Fibroblast of pulmonary artery (primary cell): ENCODE measurements at places on chromosomes 6 and 20.
A peak's percentile ranks its signal among the peaks of the same experiment; 100 is the strongest.

DNA sequence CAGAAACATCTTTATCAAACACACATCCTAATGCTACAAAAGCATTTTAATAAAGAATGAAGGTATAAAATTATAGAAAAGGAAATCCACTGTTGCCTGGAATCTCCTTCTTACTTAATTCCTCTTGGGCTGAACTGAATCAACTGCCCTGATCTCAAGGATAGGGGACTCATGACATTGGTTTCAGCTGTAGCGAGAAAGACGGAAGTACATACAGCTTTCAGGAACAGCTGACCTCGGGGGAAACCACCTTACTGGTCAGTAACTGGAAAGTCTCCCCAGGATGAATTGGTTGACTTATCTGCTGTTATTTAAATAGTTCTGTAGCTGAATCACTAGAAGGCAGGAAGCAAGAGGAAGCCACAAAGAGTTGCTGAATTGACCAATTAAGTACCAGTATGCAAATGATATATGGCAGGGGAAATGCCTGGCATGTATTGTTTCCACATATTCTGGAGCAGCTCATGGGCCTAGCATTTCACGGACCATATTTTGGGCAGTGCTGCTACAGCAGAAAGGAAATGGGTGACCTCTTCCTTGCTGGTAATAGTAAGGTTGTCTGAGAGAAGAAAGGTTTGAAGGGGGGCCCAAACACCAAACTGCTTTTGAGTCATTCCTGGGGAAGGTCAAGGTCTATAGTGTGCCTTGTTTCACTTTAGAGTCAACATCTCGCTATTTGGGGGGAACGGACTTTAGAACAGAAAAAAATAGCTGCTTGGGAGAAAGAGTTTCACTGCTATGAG, 43.7 kb upstream of the MAP7 start:
- peak; percentile 99 for DNase-seq

- DNase-seq, result peak; percentile 50
These were observed 133.5 kb downstream of the SCML4 start for GRCh38 chr6:107690643-107691061.

GRCh38 chr6:73798592-73798991, 102.6 kb downstream of the CD109 start:
- peak; percentile 92 for DNase-seq

DNA sequence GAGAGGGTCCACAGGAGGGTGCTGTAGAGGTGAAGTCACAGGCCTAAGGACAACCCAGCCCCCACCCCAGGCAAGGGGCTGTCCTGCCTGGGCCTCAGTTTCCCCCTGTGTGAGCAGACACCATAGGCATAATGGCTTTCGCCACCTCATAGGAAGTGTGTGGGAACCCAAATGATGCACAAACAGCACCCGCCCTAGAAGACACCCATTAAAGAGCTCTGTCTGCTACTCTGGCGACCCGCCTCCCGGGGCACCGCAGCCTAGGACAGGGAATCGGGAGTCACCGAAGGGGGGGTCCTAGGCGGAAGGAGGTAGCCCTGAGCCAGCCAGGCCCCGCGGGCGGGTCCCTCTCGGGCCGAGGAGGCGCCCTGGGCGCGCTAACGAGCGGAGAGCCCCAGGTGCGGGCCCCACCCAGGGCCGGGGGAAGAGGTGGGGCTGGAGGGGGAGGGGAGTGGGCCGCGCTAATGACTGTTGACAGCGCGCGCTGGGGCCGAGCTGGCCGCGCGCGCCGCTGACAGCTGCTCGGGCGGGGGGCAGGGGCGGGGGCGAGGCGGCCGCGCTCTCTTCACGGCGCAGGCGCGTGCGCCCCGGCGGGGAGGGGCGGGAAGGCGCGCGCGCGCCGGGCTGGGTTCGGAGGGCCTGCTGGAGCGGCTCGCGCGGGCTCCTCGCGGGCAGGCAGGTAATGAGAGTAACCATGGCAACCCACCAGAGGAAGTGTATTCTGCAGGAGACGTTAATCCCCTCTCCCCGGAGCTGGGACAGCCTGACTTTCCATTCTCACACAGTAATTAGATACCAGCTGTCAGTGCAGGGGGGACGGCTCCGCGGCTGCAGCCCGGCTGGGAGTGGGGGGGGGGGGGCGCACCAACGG, 48.9 kb downstream of the NOL4L start:
- DNase-seq, result no peak

GRCh38 chr6:3125815-3126214, 7.3 kb downstream of the BPHL start:
- no peak for DNase-seq

GRCh38 chr6:128144320-128144719, 243.5 kb upstream of the THEMIS start:
- DNase-seq, result no peak

DNA sequence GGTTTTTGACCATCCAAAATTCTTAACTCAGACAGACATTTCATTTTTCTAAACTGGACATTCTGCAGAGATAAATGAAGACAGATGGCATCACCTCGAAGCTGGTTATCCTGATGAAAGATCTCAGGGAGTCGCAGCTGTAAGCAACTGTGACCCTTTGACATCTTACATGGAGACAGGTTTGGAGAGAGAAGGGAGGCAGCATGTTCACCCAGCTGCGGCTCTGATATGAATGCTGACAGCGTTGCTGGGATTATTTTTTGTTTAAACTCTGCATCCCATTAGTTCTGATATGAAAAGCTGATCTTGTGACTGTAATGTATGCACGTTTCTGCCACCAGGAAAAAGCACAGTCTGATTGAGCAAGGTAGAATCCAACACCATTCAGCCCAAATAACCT, 89.4 kb downstream of the C6orf118 start:
- no peak for DNase-seq

DNA sequence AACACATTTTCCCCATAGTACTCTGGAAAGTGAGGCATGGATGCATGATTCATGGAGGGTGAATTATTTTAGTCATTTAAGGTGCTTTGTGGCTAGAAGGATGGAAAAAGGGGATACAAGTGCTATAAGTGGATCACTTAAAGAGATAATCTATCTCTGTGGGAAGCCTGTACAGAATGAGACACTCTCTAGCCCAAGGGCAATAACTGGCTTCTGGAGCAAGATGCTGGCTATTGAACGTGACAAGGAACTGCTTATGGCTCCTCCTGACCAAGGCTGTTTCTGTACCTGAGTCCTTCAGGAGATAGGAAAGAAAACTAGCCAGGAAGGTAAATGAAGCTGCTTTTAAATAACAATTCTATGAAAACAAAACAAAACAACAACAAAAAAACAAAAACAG, 590.7 kb downstream of the EYS start:
- no peak for DNase-seq

GRCh38 chr6:79574630-79575225, 37.5 kb upstream of the LCA5 start:
- peak; percentile 65 for DNase-seq

GRCh38 chr20:17423782-17424181, 107.4 kb downstream of the BFSP1 start:
- no peak for DNase-seq

DNA sequence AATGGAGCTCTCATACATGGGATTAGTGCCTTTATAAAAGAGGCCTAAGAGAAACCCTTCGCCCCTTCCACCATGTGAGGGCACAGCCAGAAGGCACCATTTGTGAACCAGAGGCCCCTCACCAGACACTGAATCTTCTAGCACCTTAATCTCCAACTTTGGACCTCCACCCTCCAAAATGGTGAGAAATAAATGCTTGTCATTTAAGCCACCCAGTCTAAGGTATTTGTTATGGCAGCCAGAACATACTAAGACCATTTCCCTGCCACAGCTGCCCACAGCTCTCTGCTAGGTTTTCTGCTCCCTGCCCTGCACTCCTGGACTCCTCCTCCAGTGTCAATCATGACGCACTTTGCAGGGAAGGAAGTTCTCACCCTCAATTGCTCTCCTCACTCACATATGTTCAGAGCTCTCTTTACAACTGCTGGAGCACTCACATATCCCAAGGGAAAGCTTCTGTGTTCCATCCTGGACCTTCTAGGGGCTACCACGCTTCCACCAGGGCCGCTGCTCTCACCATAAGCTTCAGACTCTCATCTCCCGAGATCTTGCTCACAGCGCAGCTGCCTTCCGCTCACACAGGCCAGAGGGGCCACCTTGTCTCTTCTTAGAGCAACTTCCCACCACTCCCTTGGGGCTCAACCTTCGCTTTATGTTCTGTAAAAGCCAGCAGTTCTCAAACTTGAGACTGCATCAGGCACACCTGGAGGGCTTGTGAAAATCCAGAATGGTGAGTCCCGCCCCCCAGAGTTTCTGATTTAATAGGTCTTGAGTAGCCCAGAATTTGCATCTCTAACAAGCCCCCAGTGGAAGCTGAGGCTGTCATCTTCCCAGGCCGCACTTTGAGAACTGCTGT, 1.6 kb upstream of the LY86 start:
- no peak for DNase-seq

GRCh38 chr6:53959717-53960116, 151.5 kb upstream of the MLIP start:
- no peak for DNase-seq

GRCh38 chr6:135145063-135145800, 35.9 kb upstream of the MYB start:
- DNase-seq, result peak; percentile 60

DNA sequence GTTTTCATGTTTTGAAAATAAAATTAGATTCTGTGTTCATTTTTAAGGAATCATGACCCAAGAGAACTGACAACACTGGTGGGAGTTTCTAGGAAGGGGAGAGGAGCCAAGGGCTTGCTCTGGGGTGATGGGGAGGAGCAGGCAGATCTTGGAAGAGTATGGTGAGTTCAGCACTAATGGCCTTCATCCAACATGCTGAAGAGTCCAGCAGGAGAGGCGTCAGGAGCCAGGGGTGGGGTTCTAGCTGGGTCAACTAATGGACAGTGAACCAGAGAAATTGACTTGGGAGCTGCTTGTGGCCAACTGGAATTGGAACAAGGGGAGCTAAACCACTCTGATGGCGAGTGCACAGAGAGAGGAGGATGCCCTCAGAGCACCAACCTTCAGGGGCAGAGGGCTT, 107.1 kb downstream of the MRPL14 start:
- no peak for DNase-seq

- no peak for DNase-seq
These were observed 268.5 kb upstream of the MARCKS start for GRCh38 chr6:113588646-113589045.

DNA sequence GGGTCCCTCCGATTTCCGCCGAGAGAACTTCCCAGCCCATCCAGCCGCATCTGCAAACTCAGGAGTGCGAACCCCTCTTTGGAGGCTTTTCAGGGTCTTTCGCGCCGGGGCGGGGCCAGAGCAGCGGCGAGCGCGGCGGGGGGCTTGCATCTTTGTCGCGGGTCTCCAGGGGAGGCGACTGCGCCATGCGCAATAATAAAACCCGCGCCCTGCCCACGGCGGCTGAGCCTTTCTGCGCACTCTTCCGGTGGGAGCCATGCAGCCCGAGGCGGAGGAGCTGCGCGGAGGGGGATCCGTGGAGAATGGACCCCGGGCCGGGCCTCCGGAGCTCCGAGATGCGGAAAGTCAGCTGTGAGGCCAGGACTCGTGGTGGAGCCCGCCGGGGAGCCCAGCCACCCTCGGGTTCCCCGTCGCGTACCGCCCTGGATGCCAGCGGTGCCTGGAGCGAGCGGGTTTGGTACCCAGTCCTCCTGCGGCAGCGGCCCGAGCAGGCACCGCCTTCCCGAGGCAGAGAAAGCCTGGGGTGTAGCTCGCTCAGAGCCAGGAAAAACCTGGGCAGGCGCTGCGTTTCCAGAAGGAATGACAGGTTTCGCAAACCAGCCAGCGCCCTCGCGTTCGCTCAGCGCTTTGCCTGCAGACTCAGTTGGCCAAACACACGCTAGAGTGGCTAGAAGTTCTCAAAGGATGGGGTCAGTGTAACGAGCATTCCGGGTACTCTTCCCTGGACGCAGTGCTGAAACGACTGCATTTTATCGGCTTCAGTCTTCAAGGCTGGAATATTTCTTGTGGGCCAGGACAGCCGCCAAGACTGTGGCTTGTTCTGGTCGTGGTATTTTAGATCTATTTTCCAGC, 1.2 kb downstream of the AKAP12 start:
- peak; percentile 81 for DNase-seq

- DNase-seq, result peak; percentile 61
These were observed 32.2 kb downstream of the MYLK4 start for GRCh38 chr6:2718334-2719092.

DNA sequence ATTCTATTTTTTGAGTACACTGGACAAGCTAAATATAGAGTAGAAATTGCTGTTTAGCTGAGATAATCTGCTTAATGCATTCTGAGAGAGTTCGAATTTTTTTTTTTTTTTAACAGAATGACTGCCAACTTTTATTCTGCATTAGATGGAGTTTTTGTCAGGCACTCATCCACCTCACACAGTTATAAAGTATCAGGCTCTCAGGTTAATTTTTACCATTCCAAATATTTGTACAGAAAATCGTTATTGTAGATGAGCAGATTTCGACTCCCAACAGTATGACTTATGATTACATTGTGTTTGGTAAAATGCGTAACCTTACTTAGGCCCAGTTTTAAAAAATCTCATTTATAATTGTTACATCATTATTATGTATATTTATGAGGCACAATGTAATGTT, 1731.0 kb downstream of the GRIK2 start:
- no peak for DNase-seq

GRCh38 chr6:84526631-84527030, 237.8 kb downstream of the TBX18 start:
- no peak for DNase-seq

GRCh38 chr6:29301316-29301715, at the start of gene OR14J1:
Gene OR14J1 (plus strand): TSS chr6:29301701. CDS start chr6:29306690, 4,989 bp downstream.
- no peak for DNase-seq

DNA sequence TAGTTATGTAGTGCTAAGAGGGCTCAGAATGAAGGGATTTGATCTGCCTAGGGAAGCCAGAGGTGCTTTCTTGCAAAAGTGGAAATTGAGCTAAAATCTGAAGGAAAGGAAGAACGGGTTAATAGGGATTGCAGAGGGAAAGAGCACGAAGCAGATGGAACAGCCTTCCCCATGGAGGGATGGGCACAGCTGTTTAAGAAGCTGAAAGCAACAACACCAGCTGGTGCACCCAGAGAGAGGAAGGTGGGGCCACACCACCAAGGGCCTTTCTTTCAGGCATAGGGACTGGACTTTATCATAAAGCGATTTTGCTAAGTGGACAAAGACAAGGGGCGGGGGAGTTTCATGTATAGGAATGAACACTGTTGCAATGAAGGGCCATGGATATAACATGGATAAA, 65.8 kb upstream of the SNRPB2 start:
- DNase-seq, result no peak

- DNase-seq, result peak; percentile 44
These were observed 22.2 kb downstream of the XRN2 start for GRCh38 chr20:21325296-21325695.

- DNase-seq, result peak; percentile 35
These were observed 150.8 kb upstream of the TAB2 start for GRCh38 chr6:149166747-149167146.

GRCh38 chr6:75543311-75543710, 49.7 kb upstream of the FILIP1 start:
- no peak for DNase-seq

- no peak for DNase-seq
These were observed 991.9 kb downstream of the EPHA7 start for GRCh38 chr6:92427453-92427852.
